ENCODE measurements at places on chromosomes 1 and 21. TPM values are rescaled to one million over a fixed set of nuclear protein-coding genes. Genes with fewer than 3 reads are reported as not detected.

RASAL2 gene
- 4.2 TPM for polyA plus RNA-seq

DNA sequence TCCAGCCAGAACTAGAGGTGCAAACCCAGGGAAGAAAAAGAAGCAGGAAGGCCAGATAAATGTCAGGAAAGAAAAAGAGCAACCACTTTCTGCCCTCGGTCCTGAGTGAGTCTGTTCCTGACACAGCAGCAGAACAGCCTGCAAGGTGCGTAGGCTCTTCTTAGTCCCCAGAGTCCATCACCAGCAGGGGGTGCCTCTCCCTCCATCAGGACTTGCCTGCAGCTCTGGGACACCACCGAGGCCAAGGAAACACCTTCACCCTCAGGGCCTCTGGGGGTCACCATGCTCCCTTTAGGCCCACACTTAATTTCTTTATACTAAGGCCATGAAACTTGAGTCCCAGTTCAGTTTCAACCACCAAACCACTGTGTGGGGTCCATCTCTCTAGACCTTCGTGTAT lies 43.7 kb upstream of the NFASC start:
- no peak for DNase-seq

GRCh38 chr1:155037851-155038441 lies 4.3 kb downstream of the DCST1 start:
- no peak for DNase-seq

OR4F16 gene
- not detected for polyA plus RNA-seq

GRCh38 chr1:33060579-33061083 lies 20.3 kb upstream of the AZIN2 start:
- no peak for DNase-seq

DNA sequence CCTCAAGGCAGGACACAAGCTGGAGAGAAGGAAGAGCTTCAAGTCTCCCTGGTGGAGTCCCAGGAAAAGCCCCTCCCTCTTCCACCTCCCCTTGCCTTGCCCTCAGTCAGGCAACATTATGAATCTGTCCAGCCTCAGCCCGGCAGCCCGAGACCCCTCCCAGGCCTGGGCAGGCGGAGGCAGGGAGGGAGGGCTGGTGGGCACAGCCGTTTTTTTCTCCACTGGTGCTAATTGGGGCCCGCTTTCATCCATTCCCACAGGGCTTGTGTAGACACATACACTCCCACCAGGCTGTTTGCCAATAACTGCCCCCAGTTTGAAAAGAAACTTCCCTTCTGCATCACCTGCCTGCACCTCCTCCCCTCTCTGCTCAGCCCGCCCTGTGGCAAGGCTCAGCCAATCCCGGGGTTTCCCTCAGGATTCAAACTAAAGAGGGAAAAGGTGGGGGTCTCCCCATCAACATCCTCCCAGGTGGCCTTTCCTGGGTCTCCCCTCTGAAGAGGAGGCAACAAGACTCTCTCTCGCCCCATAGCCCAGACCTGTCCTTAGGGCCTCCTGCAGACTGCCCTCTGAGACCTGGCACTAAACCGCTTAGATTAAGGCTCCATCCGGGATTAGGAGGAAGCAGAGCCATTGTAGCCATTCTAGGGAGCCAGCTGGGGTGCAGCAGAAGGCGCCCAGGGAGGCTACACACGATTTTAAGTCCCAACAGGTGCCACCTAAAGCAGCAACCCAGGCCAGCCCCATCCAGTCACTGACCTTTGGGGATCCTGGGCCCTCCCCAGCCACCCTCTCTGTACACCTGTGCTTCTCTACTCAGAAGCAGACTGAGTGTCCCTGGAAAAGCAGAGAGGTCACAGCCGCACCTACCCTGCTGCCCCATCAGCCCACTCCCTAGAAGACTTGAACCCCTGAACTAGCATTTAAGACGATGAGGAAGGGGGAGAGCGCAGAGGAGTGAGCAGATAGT lies 3.5 kb downstream of the IGSF9 start:
- no peak for DNase-seq

GON4L gene
- 16.0 TPM for polyA plus RNA-seq

- DNase-seq = no peak
These were observed 42.9 kb upstream of the CD53 start for GRCh38 chr1:110829955-110830553.

DNA sequence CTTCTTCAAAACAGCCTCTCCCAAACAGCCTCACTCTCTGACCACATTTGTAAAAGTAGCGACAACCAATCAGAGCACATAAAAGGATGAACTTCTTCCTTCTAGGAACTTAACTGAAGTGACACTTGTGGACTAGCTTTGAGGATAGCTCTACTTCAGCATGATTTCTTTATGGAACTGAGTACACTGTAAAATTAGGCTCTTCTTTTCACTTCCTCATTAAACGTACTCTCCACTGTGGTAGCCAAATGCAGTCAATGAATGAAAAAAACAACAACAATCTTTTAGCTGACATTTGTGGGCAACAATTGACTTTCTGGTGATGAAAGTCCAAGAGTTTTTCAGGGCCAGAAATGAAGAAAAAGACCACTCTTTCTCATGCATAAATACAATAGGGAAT lies 9.6 kb downstream of the LRRC53 start:
- DNase-seq = no peak

FCAMR gene
- polyA plus RNA-seq = not detected

DNA sequence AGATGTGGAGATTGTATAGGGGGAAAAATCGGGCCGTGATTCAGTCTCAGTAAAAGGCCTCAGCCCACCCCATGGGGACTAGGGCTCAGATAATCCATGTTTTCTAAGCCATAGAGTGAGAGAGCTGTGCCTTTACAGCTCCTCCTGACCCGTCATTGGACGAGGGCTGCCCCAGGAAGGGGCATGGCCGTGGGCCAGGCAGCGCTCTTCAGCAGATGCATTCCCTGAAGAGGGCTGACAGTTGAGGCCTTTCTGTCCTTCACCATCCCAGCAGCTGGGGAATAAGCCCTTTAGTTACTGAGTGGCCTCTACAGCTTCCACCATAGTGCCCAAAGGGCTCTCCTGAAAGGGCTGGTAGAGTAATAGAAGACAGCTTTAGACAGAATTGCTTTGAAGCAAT lies 57.2 kb downstream of the ST3GAL3 start:
- DNase-seq = no peak

F13B gene
- polyA plus RNA-seq = not detected

F5 gene
- polyA plus RNA-seq = 0.31 TPM

GRCh38 chr21:44050276-44050675 lies 38.2 kb downstream of the TRAPPC10 start:
- no peak for DNase-seq

GRCh38 chr21:46431448-46431847 lies 27.2 kb upstream of the DIP2A start:
- DNase-seq = no peak

DNA sequence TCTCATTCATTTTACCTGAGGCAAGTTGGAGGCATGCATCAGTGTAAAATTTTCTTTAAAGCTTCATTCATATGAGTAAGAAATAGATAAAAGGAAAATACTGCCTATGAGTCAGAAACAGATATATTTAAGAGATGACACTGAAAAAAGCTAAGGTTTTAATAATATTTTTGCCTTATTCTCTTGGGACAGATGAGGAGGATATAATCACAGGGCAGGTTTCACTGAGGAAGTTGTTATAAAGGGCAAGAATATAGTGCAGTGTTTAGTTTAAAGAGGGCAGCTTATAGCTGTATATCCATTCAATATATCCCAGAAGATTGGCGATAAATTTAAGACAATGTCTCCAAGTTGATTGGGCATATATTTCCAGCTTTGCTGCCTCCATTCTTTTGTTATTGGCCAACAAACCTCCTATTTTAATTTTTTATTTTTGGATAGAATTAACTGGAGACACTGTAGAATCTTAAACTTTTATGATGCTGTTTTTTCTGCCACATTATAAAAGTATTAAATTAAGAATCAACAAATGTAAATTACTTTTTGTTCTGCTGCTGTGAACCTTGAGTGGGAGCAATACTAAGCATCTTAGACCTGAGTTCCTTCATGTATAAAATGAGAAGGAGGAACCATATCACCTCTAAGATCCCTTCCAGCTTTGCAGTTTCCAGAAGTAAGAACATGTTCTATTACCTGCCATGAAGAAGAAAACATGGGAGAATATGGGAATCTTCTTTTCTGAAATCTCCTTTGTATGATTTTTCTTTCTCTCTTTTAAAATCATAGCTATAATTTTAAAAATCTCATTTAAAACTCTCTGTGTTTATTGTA lies 171.6 kb downstream of the S1PR1 start:
- no peak for DNase-seq

PLA2G2C gene
- polyA plus RNA-seq = not detected
